ENCODE measurements at places on chromosomes 11 and 22.

DNA sequence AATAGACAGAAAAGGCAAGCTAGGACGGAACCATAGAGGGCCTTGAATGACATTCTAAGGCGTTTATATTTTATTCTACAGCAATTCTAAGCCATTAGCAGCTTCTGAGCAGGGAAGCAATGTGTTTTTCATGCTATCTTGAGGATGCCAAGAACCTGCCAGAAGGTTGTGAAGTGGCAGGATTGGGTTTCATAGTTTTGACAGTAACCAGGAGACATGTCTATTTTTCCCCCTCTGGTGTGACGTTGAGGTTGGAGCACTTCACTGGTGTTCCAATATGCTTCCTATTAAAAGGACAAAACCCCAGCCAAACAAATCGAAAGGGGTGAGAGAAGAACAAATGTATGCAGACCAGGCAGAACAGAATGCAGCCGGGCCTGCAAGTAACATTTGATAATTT lies 148.2 kb downstream of the SPATA19 start:
- no peak for DNase-seq

DNA sequence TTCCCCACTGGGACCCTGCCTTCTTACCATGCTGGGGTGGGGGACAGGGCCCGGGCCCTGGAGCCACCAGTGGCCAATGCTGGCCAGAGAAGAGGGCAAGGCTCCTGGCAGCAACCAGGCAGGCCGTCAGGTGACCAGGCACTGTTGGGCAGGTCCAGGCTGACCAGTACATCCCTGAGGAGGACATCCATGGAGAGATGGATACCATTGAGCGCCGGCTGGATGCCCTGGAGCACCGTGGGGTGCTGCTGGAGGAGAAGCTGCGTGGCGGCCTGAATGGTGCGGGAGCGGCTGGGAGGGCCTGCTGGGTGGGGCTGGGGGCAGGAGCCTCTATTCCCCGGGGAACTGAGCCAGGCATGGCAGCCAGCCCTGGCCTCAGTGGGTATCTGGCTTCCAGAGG lies 21.0 kb downstream of the C22orf23 start:
- DNase-seq, result no peak

DNA sequence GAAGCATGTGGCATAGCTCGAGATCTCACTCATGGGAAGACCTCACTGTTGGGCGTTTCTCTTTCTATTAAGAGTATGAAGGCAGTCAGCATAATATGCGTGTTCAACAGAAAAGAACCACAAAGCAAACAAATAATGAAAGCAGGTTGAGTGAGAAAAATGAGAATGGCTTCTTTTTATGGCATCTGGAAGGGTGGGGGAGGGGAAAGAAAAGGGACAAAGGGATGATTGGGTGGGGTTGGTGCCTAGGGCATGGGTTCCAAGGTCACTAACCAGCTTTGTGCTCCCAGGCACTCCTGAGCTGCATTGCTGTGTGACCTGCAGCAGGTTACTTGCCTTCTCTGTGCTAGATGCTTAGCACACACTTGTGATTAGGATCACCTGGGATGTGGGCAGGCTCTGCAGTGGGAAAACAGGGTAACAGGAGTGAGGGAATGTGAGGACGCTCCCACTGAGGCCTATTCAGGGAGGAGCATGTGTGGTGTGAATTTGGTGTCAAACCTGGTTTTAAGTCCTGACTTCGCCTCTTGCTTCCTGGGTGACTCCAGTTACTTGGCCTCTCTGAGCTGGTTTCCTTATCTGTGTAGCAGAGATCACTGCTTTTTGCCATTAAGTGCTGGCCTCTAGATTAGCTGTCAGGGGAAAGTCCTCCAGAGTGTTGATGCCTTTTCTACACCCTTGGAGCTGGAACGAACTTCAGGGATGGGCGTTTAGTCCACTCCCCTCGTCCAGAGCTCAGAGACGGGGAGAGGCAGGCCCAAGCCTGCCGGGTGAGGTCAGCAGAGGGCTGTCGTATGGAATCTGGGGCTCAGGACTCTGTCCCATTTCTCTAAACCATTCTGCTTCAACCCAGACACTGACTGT lies 74.8 kb downstream of the KIAA1671 start:
- no peak for DNase-seq

DNA sequence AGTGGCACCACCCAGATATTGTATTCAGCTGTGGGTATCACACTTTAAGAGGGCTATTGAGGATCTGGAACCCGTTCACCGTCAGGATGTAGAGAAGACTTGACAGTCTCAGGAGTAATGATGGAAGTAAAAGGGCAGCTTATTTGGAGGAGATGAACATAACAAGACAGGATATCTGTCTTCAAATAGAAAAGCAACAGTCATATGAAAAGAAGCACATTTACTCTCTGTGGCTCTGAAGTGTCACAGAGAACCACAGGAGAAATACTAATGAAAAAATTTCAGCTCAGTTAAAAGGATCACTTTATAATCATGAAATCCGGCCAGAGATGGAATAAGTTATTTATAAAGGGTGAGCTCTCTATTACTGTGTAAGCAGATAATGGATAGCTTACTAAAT lies 200.8 kb downstream of the FAM76B start:
- DNase-seq, result no peak

DNA sequence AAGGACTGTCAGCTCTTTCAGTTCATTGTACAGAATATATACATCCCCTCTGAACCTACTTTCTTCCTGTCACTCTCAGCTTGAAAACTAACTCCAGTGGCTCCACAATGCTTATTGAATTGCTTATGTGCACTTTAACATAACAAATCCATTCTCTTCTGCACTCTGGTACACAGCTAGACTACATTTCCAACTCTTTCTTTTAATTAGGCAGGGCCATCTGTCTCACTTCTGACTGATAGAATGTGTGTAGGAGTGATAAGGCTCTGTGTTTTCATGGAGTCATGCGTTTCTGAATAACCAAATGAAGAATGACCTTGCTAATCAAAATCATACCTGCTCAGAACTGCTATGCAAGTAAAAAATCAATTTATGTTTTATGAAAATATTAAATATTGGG lies 278.5 kb upstream of the CCDC179 start:
- no peak for DNase-seq
